Mucosa of descending colon (tissue), 3 donors: ENCODE measurements at places on chromosomes 12 and 14. TPM values are rescaled to one million over a fixed set of nuclear protein-coding genes. Genes with fewer than 3 reads are reported as not detected.
A peak's percentile ranks its signal among the peaks of the same experiment; 100 is the strongest.

- DNase-seq: no peak
Measured at GRCh38 chr12:77998236-77998786, 167.6 kb downstream of the NAV3 start.

- no peak for DNase-seq
Measured at GRCh38 chr12:11092128-11092527, at the start of gene TAS2R43. Gene TAS2R43 (minus strand): TSS chr12:11092313. CDS start chr12:11092229, 84 bp downstream.

GRCh38 chr12:3750616-3751015 lies 2.3 kb downstream of the CRACR2A start:
- DNase-seq: no peak

DNA sequence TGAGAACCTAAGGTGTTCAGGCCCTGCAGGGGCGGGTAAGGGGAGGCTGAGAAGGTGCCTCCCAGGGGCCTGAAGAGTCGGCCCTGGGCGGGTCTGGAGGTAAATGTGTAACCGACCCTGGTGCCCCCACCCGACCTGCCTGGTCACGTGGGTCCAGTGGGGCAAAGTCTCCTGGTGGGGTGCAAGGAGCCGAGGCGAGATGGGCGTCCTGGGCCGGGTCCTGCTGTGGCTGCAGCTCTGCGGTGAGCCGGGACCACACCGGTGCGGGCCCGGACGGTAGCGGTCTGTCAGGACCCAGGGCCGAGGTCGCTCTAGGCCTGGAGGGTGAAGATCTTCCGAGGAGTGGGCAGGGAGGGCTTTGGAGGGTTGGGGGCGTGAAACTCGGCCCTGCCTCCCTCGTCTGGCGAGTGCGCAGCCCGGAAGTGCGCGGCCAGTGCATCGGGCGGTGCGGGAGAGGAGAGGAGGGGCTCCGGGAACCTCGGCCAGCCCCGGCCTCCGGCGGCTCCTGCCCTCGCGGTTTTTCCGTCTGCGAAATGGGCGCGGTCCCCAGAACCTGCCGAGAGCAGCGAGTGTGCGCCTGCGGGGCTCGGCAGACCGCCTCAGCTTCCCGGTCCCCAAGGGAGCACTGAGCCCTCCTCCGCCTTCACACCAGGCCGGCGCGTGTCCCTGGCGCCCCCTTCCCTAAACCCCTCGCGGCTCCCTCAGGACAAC lies at the start of gene AMN:
AMN (plus strand) TSS at position 174 of the 711 bp plus-strand sequence; CDS start at position 200, 26 bp downstream.
- DNase-seq: peak; percentile 92

DNA sequence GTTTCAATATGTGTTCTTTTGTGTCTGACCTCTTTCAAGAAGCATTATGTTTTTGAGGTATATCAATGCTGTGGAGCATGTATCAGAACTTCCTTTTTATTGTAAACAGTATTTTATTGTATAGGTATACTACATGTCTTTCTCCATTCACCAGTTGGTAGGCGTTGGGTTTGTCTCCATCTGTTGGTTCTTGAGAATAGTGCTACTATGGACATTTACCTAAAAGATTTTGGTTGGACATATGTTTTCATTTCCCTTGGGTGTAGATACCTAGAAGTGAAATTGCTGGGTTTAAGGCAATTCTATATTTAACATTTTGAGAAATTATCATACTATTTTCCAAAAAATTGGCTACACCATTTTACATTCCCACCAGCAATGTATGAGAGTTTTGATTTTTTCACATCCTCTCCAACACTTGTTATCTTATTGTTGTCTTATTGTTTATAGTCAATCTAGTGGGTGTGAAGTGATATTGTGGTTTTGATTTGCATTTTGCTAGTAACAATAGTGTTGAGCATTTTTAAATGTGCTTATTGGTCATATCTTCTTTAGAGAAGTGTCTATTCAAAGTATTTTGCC lies 409.2 kb downstream of the IPO8 start:
- no peak for DNase-seq

- DNase-seq: no peak
Measured at GRCh38 chr12:3972576-3972975, 99.4 kb upstream of the PARP11 start.

DNA sequence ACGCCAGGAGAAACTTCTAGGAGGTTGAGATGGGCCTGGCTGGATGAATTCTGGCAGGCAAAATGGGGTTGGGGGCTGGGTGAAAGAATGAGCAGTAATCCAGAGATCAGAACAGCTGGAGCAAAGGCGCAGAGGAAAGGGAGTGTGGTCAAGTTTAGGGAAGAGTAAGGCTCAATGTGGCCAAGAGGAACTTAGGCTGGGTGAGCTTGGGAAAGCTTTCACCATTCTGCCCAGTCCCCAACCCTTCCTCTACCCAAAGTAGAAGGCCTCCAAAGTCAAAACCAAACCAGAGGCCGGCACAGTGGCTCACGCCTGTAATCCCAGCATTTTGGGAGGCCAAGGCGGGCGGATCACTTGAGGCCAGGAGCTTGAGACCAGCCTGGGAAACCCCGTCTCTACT lies 10.2 kb upstream of the RABGGTA start:
- DNase-seq: no peak

- DNase-seq: no peak
Measured at GRCh38 chr12:29616664-29617406, 119.3 kb upstream of the OVCH1 start.

DNA sequence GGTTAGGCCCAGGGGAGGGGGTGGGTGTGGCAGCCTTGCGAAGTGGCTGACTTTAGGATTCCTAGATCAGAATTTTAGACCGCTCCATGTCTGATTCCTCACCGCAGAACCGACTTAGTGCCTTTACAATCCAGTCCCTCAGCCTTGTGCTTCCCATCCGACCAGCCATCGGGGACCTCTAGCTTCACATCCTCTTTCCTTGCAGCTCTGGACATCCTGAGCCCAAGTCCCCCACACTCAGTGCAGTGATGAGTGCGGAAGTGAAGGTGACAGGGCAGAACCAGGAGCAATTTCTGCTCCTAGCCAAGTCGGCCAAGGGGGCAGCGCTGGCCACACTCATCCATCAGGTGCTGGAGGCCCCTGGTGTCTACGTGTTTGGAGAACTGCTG lies 557 bp downstream of the COPS7A start:
- peak; percentile 35 for DNase-seq

DNA sequence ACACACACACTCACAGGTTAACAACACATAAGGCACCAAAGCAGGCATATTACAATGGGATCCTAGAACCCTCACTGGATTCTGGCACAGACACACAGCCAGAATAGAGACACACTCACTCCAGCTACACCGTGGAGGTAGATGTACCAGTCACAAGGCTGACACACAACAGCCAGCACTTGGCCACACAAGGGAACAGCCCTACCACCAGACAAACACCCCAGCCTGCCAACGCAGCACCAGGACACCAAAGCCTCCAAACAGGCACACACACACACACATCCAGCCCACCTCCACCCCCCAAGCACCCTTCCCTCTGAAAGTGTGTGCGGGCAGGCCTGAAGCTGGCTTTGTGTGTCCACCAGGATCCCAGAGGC lies 10.9 kb upstream of the ITGB7 start:
- DNase-seq: no peak

- DNase-seq: no peak
Measured at GRCh38 chr12:75474116-75474515, 6.4 kb upstream of the GLIPR1 start.

- DNase-seq: no peak
Measured at GRCh38 chr14:79050787-79051727, 880.9 kb downstream of the NRXN3 start.

DNA sequence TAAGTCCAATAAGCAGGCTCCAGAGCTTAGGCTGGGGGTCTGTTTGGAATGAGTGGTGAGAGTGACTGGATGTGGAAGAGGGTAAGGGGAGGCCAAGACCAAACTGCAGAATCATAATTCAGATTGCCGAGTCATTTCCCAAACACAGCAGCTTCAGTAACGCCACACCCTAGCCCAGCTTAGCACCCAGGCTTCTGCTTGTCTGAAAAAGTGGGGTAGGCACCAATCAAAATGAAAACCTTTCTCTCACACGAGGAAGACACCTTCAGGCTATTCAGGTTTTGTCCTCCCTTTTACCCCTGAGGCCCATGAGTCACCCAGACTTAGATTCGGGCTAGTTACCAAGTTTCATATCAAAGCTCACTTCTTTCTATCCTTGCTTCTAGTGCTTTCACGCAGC lies 306.1 kb downstream of the DAD1 start:
- DNase-seq: no peak

GRCh38 chr12:26152507-26153102 lies 27.8 kb upstream of the BHLHE41 start:
- DNase-seq: no peak

DNA sequence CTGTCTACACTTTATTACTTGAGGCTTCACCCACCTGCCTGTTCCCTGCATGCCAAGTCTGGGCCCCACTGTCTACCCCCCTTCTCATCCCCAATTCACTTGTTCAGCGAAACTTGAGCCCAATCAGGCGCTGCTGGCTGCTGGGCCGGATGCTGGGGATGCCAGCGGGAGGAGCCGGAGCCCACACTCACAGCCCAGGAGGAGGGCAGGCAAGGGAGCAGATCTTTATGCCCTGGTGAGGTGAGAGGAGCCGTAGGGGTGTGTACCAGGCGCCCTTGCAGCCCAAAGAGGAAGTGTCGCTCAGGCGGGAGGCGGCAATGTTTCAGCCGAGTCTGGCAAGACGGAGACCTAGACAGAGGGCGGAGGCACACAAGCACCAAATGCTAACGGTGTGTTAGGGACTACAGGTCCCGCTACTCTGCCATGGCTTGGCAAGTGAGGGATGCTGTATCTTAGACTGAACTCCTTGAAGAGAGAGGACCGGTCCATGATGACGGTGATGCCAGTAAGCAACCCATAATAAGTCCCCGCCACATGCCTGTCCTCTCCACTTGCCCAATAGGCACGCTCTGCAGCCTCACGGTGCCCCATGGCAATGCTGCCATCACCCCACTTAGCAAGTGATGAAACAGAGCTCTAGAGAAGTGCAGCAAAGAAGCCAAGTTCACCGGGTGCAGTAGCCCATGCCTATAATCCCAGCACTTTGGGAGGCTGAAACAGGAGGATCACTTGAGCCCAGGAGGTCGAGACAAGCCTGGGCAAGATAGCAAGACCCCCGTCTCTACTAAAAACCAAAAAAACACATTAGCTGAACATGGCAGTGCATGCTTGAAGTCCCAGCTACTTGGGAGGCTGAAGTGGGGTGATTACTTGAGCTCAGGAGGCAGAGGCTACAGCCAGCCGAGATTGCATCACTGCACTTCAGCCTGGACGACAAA lies 41.6 kb downstream of the LRRC74A start:
- DNase-seq: no peak

Gene TBX3
- total RNA-seq: 8.1 TPM

Gene CLEC4A
- 1.0 TPM for total RNA-seq

Gene TEAD4
- total RNA-seq: 6.5 TPM

Gene FSCB
- total RNA-seq: not detected

Gene TAS2R50
- total RNA-seq: 0.92 TPM

Gene SLC8B1
- 65.3 TPM for total RNA-seq

Gene GUCY2C
- total RNA-seq: 94.8 TPM

Gene IFI27L1
- 20.6 TPM for total RNA-seq

Gene TAS2R8
- not detected for total RNA-seq

Gene LMO3
- total RNA-seq: 3.6 TPM
